ENCODE measurements at places on chromosomes 12 and 14.
A peak's percentile ranks its signal among the peaks of the same experiment; 100 is the strongest.

DNA sequence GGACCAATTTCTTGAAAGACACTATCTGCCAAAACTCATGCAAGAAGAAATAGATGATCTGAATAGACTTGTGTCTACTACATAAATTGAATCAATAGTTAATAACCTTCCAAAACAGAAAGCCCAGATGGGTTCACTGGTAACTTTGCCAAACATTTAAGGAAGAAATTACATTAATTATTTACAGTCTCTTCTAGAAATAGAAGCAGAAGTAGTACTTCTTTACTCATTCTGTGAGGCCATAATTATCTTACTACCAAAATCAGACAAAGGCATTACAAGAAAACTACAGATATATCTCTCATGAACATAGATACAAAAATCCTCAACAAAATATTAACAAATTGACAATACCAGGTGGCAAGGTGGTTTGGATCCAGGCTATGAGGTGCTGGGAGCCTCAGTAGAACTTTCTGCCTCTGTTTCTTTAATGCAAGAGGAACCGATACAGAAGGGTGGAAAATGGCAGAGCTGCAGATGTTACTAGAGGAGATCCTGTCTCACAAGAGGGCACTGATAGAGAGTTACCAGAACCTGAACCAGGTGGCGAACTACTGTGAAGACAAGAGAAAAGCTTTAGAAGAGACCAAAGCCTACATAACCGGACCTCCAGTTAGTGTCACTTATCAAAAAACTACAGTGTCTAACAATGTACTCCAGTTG lies 33.7 kb upstream of the KTN1 start:
- no peak for DNase-seq

GRCh38 chr12:6070472-6071257 lies 53.8 kb downstream of the VWF start:
- no peak for DNase-seq

- no peak for DNase-seq
Observed at GRCh38 chr14:48251290-48251689, 575.9 kb upstream of the MDGA2 start.

GRCh38 chr14:60867503-60868172 lies 113.2 kb downstream of the TRMT5 start:
- no peak for DNase-seq

- peak; percentile 28 for DNase-seq
Observed at GRCh38 chr12:22287101-22287500, 47.4 kb downstream of the ST8SIA1 start.

GRCh38 chr14:105528586-105529318 lies 2.4 kb downstream of the TMEM121 start:
- no peak for DNase-seq

DNA sequence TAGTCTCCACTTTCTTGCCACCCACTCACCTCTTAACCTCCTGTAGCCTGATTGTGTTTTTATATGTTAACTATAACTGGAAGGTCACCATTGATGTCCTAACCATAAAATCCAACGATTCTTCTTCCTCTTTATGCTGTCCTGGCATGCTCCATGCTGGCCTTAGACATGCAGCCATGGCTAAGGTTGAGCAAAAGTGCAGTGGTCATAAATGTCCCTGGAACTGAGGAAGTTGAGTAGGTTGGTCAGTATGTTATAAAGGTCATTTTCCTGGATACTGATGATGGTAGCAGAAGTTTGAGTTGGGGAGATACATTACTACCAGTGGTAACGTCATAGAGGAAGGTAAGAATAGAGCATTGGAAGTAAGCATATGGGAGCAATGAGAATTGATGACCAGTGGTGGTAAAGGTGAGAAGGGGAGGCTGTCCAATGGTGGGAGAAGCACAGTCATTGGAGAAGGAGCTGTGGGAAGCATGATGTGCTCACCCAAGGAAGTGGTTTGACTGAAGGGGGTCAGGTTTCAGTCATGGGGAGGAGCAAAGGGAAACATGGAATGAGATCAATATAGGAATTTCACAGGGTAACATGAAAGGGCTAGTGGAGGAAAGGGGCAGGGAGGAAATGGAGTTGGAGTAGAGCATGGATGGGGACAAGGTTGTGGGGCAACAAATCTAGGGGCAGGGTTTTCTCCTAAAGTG lies 240.8 kb downstream of the DACT1 start:
- no peak for DNase-seq

- peak; percentile 56 for DNase-seq
Observed at GRCh38 chr12:71780237-71780822, 25.7 kb downstream of the RAB21 start.

DNA sequence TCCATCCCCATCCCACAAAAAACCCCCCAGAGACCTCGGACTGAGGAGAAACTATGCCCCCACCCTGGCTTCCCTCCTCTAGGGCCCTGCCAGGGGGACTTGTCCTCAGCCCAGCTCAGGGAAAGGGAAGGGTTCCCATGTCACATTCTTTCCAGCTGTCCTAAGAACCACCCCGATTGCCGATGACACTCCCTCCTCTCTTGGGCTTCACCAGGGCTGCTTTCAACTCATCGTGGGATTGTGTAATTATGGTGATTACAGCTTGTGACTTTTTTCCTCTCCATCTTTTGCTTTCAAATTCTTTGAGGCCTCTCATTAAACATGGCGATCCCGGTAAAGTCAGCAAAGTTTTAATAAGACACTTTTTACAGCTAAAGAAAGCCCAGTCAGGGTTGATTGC lies 344.0 kb downstream of the DPF3 start:
- DNase-seq: no peak

GRCh38 chr12:90211017-90211416 lies 502.4 kb upstream of the ATP2B1 start:
- peak; percentile 36 for DNase-seq

- DNase-seq: no peak
Observed at GRCh38 chr12:109587921-109588320, 14.3 kb downstream of the MVK start.

GRCh38 chr14:31006703-31007102 lies 18.7 kb upstream of the AP4S1 start:
- DNase-seq: no peak

DNA sequence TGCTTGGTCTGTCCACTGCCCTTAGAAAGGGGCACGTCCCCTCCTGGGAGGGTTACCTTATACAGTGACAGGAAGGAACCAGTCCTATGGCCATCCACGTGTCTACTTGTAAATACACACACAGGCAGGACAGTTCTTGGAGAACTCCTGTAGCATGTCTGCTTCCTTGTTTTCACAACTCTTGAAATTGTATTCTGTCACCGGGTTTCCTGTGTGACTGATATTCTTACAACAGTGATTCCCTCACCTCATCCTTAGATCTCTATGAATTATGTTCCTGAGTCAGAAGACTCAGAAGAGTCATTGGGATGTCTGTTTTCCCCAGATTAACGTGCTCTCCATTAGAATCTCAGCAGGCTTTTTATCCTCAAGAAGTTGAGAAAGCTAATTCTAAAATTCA lies 44.1 kb upstream of the DYNC1H1 start:
- no peak for DNase-seq

DNA sequence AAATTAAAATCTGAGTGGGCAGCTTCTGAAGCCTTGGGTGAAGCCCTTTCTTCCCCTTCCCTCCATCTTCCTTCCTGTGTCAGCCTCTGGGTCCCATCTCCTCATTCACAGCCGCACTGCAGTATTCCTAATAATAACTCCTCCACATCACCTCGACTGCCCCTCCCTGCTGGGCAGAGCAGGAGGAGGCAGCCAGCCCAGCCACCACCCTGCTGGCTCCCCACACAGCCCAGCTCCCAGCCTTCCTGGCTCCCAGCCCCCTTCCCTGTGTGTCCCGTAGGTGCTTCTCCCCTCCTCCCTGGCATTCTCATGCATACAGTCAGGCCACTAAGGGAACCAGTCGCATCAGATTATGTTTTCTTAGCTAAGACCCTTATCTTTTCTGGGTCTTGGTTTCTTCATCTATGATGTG lies 3.7 kb downstream of the IFFO1 start:
- DNase-seq: peak; percentile 61

GRCh38 chr14:34362641-34363251 lies 99.3 kb downstream of the SPTSSA start:
- no peak for DNase-seq

GRCh38 chr12:121626853-121627640 lies 717 bp downstream of the ORAI1 start:
- DNase-seq: peak; percentile 86

- DNase-seq: no peak
Observed at GRCh38 chr14:24329736-24330135, 5.1 kb downstream of the ADCY4 start.

GRCh38 chr12:50243507-50243906 lies 39.8 kb downstream of the LIMA1 start:
- no peak for DNase-seq

GRCh38 chr14:48805315-48805714 lies 780.9 kb downstream of the RPS29 start:
- no peak for DNase-seq

DNA sequence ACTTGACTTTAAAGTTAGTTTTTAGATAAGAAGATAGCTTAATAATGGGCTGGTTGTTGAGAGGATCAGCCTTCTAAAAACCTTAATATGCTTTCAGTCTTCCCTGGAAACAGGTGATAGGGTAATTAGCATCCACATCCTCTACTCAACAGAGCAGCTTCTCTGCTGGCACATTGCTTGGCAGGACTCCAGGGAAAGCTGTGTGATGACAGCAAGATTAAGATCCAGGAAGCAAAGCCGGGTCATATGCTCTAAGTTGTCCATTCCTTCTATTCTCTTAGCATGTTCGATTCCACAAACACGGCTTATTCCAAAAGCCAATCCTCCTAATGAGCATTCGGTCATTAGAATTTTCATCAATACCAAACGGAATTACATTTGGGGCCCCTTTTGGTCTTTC lies 87.0 kb downstream of the HMGA2 start:
- DNase-seq: peak; percentile 65

- peak; percentile 17 for DNase-seq
Observed at GRCh38 chr14:101878211-101878821, 86.1 kb upstream of the DYNC1H1 start.

- DNase-seq: no peak
Observed at GRCh38 chr12:51362307-51362706, 15.8 kb upstream of the CELA1 start.

- DNase-seq: no peak
Observed at GRCh38 chr14:71996610-71997009, 64.4 kb downstream of the RGS6 start.

DNA sequence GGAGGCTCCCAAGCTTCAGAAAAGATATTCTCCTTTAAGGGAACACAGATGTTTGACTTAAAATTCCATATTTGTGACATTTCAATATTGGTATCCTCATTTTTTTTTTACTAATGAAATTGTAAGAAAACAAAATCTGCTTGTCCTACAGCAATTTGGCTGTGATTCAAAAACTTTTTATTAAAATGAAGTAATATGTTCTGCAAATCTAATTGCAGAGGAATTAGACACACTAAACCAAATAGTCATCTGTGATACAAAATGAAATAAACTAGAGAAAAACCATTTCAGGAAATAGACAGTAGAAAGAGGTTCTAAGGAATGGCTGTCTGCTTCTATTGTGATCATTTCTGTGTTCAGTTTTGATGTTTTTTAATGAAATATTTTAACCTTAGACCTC lies 50.1 kb upstream of the HIF1A start:
- DNase-seq: no peak

GRCh38 chr14:89024691-89025090 lies 200.2 kb downstream of the TTC8 start:
- no peak for DNase-seq

- DNase-seq: no peak
Observed at GRCh38 chr12:107103097-107103496, 9.7 kb upstream of the CRY1 start.

DNA sequence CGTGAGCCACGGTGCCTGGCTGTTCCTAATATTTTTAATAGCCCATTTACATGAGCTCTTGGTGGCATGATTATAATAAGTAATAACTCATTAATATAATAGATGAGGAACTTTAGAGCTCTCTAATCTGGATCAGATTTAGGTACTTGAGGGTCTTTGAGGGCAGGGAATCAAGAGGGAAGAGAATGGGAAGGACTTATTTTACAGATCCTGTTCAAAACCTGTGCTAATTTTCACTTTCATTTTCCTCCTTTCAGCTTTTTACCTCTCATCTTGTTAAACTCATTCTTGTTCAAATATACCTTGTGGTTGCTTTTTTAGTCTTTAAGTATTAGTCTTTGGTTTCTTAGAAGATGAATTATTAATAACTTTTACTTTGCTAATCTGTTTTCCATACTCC lies 5.6 kb downstream of the NECAP1 start:
- DNase-seq: no peak

DNA sequence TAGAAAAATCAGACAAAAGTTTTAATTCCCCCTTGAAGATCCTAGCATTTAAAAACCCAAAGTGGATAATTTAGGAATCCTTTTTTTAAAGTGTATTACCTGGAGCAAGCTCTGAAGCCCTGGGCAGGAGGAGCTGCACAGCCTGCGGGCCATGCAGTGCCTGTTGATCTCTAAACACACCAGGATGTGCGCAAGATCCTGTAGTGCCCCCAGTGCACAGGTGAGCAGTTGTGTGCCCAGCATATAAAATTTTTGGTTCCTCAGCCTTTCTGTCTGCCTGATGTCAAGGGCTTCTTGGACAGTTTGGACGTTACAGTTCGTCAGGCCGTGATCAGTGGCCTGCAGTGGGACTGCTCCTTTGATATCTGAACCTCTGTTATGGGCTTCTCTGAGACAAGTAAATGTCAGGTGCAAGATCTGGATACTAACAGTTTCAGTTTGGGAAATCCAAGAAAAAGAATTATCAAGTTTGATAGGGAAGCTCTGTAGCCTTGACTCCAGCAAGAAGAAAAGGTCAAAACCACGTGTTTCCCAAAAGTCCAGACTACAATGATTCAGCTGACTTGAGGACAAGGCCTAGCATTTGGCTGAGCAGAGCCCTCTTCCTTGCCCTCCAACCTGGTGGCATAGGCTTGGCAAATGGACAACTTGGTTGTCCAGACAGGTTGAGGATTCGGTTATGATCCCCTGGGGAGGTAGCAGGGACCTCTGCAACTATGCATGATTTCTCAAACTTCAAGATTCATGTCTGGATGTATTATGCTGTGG lies 1.0 kb downstream of the ATXN7L3B start:
- DNase-seq: peak; percentile 23

- no peak for DNase-seq
Observed at GRCh38 chr12:109786799-109787198, 46.4 kb downstream of the TRPV4 start.

DNA sequence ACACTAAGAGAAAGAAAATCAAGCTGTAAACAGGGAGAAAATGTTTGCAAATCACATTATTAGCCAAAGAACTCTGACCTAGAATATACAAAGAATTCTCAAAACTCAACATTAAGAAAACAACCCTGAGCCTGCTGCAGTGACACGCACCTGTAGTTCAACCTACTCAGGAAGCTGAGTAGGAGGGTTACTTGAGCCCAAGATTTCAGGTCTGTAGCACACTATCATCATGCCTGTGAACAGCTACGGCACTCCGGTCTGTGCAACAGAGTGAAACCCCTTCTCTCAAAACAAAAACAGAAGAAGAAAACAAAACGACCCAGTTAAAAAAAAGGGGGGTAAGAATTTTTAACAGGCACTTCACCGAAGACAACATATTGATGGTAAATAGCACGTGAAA lies 20.8 kb downstream of the SAV1 start:
- no peak for DNase-seq

GRCh38 chr12:24884911-24885310 lies 64.0 kb downstream of the BCAT1 start:
- no peak for DNase-seq

GRCh38 chr14:27223906-27224305 lies 626.1 kb upstream of the NOVA1 start:
- no peak for DNase-seq

GRCh38 chr12:19131025-19131444 lies 1.5 kb downstream of the PLEKHA5 start:
- DNase-seq: peak; percentile 61
